T-helper 22 cell (primary cell): ENCODE measurements at places on chromosomes 16 and 17.

- no peak for DNase-seq
Observed at GRCh38 chr16:84502581-84502980, 1.9 kb downstream of the MEAK7 start.

DNA sequence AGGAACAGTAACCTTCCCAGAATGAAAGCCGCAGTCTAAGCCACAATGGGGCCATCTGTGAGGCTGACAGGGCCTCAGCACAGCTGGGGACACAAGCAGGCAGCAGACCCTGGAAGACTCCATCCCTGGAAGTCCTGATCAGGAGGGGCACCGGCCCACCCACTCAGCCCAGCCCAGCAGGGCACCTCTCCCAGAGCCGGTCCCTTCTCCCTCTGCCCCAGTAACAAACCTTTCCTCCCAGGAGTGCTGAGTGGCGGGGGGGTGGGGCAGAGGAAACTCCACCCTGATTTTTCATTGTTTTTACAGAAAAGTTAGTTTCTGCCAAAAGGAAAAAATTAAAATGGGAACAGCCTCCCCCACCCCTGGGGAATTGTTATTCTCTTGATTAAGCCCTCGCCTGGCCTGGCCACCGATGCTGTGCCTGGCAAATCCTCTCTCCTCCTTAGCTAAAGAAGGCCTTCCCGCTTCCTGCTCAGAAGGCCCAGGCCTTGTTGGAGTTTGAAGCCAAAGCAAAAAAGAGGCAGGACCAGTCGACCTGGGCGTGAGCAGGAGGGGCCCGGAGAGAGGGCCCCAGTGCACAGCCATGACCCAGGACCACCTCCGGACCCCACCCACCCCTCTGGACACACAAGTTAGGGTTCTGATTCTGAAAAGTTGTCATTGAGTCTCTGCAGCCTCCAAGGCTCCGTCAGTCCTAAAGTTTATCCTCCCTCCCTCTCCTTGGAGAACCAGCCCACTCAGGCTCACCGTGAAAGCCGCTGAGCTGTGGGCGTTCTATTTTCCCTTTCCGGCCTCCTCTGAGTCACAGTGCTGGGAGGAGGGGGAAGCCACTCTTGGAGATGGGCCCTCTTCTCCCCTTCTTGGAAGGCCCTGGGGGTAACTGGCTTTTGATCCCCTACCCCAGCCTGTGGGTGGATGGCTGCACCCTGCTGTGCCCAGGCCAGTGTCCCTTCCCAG, 128.4 kb upstream of the TNRC6C start:
- no peak for DNase-seq

GRCh38 chr16:51143196-51143977, 7.7 kb downstream of the SALL1 start:
- no peak for DNase-seq

GRCh38 chr16:16092925-16093627, 130.2 kb downstream of the ABCC6 start:
- DNase-seq, result no peak

- no peak for DNase-seq
Observed at GRCh38 chr17:78174870-78175642, 6.7 kb downstream of the SYNGR2 start.

DNA sequence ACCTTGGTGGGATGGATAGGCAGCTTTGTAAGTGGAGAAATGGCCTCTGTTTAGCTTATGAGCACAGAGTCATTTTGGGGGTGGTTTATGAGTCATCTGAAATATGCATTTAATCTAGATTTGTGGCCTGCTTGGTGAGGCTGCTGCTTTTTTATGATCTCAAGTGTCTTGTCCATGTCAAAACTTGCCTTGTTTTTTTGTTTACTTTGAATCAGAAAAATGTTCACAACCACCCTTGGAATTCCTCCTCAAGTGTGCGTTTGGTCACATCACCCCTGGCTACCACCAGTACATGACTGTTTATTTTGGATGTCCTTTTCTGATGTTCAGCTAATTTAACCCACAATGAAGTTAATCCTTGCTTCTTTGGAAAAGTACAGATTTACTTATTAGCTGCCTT, 64.6 kb downstream of the FTO start:
- no peak for DNase-seq

DNA sequence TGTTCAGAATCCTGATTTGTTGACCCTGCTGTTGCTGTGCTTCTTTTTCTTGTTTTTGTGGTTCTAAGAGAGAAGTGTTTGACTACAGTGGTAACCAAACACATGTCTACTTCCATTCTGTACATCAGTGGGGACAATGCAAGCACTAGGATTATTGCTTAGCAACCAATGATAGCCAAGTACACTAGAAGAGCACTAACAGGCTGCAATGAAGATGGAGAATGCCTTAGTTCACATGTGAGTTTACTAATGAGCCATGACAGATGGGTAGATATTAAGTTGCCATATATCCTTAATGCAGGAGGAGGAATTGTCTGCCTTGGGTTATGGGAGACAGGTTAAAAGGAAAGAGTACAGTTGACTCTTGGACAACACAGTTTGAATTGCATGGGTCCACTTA, 8.3 kb downstream of the EFCAB5 start:
- DNase-seq, result no peak

GRCh38 chr17:3944485-3945388, 19.5 kb downstream of the ATP2A3 start:
- peak; percentile 13 for DNase-seq

- no peak for DNase-seq
Observed at GRCh38 chr17:35708951-35709350, 22.5 kb upstream of the RASL10B start.

DNA sequence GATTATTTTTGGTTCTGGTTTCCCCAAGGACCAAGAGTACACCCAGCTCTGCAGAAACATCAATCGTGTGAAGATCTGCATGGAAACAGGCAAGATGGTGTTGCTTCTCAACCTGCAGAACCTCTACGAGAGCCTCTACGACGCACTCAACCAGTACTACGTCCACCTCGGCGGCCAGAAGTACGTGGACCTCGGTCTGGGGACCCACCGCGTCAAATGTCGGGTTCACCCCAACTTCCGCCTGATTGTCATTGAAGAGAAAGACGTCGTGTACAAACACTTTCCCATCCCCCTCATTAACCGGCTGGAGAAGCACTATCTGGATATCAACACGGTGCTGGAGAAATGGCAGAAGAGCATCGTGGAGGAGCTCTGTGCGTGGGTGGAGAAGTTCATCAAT, 67.4 kb upstream of the ENDOV start:
- no peak for DNase-seq

GRCh38 chr16:2194166-2194834, 2.1 kb downstream of the CASKIN1 start:
- DNase-seq, result no peak

GRCh38 chr16:8168016-8168415, 422.3 kb downstream of the TMEM114 start:
- no peak for DNase-seq

GRCh38 chr16:71645450-71645849, 19.5 kb downstream of the MARVELD3 start:
- no peak for DNase-seq

GRCh38 chr16:79444572-79444971, 156.0 kb downstream of the MAF start:
- DNase-seq, result no peak
